ENCODE measurements at places on chromosomes 4 and X.

- no peak for DNase-seq
Measured at GRCh38 chr4:8385611-8386010, 54.9 kb downstream of the ACOX3 start.

DNA sequence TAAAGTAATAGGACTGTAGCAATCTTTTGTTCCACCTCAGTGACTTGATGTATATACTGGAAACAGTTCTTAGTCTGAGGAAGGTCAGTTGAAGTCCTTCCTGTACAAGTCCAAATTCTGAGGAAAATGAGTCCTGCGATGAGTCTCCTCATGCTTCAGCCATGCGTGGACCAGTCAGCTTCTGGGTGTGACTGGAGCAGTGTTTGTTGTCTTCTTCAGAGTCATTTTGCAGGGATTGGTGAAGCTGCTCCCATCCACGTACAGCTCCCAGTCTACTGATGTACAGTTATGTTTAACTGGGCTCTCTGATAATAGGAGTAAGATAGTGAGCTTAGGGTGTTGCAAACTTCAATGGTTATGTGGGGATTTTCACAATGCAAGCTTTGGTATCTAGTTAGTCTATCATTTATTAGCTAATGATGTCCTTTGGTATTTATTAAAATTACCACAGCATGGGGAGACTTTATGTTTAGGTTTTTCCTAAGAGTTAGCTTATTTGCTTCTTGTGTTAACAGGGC is 3.4 kb downstream of the UGT2B17 start:
- no peak for DNase-seq

- no peak for DNase-seq
Measured at GRCh38 chr4:159158985-159159384, 56.1 kb downstream of the RAPGEF2 start.

GRCh38 chr4:83109480-83110222 is 4.9 kb downstream of the PLAC8 start:
- peak; percentile 32 for DNase-seq

- no peak for DNase-seq
Measured at GRCh38 chr4:152997288-152997687, 61.2 kb downstream of the FHDC1 start.

DNA sequence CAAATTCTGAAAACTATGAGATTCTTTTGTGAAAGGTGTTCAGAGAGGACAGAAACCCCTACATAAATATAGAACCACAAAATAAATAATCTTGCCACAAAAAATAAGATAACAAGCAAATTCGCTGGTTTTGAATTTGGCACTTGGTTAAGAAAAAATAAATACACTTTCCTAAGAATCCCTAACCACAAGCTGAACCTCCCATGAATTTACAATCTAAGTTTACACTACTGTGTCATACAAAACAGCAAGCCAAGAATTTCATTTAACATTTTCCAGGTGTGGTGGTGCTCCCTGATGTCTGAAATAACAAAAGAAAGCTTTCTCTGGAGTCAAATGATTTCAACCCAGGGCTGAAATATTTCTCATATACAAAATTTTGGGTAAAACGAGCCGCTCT is 121.0 kb downstream of the KCNIP4 start:
- DNase-seq, result no peak

- DNase-seq, result peak; percentile 40
Measured at GRCh38 chr4:173505924-173506518, 24.0 kb downstream of the HAND2 start.

DNA sequence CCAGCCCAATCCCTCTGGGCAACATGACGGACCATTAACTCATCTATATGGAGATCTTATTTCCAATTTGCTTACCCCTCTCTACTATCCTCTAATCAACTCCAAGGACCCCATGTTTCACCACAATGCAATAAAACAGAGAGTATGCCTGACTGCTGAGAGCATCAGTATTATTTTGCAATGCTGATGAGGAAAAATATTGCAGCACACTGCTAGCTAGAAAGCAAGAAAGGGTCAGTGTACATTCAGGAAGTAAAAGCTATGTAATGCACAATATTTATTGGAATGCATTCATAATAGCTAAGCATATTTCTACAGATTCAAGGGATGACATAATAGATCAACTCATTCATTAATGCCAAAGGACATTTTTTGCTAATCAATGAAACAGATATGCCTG is 33.2 kb downstream of the ARAP2 start:
- no peak for DNase-seq

DNA sequence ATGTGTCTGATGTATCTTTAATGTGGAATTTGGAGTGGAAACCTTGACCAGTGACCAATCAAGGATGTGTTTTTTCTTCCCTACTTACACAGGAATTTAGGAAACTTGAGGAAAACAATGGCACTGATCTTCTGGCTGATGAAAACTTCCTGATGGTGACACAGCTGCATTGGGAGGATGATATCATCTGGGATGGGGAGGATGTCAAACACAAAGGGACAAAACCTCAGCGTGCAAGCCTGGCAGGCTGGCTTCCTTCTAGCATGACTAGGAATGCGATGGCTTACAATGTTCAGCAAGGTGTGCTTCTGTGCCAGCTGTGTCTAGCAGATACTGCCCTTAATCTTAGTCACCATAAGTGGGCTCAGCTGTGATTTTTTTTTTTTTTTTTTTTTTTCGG is 12.6 kb downstream of the TAF1 start:
- DNase-seq, result no peak

DNA sequence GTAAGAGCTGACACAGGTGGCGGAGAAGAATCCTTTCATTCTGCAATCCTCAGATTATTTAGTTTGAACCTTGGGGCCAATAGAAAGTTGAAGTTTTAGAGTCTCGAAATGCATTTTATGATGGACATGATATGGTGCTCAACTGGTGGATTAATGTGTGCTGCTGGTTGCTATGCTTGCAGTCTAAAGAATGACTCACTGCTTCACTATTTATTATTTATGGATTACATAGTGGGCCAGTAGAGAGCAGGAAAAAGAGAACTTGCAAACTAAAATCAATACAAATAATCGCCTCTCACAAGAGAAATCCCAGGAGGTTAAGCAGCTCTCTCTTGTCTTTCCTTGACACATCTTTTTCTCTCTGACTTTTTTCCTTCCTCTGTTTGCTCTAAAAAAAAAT is 2326.8 kb upstream of the AGA start:
- no peak for DNase-seq

GRCh38 chrX:151935358-151935757 is 22.7 kb downstream of the MAGEA4 start:
- DNase-seq, result no peak

- no peak for DNase-seq
Measured at GRCh38 chrX:1397441-1398270, 5.7 kb upstream of the SLC25A6 start.

DNA sequence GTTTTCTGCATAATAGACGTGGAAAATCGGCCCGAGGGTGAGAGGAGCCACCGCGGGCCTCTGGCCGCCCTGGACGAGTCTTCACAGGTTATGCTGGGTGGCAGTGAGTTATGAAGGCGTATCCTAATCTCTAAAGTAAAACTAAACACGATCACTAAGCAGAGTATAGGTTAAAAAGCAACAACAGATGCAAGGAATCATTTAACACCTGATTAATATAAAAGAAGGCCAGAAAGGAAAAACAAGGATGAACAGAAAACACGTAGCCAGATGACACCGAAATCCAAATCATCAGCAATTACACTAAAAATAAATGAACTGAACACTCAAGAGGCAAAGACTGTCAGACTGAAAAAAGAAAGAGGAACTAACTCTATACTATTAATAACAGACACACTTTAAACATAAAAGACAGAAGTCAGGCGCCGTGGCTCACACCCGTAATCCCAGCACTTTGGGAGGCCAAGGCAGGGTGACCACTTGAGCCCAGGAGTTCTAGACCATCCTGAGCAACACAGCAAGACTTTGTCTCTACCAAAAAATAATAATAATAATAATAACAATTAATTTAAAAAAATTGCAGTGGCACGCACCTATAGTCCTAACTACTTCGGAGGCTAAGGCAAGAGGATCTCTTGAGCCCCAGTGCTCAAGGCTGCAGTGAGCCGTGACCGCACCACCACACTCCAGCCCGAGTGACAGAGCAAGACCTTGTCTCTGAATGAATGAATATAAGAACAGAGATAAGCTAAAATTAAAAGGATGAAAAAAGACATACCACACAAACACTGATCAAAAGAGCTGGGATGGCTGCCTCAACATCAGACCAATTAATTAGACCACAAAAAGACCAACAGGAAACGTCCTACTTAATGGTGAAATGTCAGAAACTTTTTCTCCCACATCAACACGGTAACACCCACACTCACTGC is 30.0 kb downstream of the CTBP1 start:
- peak; percentile 61 for DNase-seq

GRCh38 chr4:186227221-186227620 is at the start of gene KLKB1:
Gene KLKB1 (plus strand): TSS chr4:186227507. CDS start chr4:186228196, 689 bp downstream.
- peak; percentile 13 for DNase-seq

DNA sequence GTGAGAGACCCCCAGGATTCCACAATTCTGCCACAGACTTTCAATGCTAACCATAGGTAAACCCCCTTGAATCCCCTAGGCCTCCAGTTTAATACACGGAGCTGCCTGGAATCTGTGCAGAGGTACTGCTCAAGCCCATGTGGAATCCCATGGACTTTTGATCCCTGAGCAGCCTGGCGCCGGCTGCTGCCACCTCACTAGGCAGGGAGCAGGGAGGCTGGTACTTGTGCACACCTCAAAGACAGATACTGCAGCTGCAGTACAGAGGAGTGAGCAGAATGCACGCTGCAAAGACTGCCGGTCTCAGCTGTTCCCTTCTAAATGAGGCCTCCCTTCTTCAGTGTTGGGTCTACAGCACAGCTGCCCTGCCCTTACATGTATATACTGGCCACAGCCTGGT is 79.4 kb downstream of the RPS6KA6 start:
- DNase-seq, result no peak

DNA sequence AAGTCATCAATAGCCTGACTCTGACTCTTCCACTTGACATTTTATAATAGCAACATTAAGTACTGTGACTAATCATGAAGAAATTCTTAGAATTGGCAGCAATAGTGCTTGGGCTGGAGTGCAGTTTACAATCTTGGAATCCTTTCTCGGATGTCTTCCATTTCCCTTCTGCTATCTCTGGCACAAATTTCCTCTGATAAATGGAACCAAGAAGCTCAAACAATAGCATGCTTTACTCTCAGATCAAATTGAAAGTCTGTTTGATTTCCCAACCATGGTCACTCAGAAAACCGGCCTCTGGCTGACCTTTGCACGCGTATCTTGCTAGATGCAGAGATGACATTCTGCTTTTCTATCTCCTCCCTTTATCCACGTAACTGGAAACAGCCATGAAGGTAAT is 99.0 kb upstream of the SPANXC start:
- DNase-seq, result no peak
